Fibroblast of skin of right biceps (primary cell): ENCODE measurements at places on chromosomes 7 and 10.

GRCh38 chr10:118045837-118046394, 825 bp downstream of the RAB11FIP2 start:
- DNase-seq = peak; percentile 43

DNA sequence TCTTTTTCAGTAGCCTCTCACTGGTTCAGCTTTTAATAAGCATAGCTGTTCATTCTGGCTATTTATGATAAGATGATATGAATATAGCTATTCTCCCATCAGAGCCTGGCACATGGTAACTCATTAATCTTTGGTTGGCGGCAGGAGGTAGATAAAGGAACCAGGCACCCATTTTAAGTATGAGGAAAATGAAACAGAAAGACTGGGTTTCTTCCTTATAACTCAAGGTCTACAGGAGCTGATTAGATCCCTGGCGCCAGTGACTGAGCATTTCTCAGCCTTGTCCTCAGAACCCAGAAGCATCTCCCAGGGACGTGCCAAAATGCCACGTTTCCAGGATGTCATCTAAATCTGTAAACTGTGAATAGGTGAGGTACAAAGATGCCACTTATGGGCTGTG, 141.9 kb downstream of the TCF7L2 start:
- no peak for DNase-seq

DNA sequence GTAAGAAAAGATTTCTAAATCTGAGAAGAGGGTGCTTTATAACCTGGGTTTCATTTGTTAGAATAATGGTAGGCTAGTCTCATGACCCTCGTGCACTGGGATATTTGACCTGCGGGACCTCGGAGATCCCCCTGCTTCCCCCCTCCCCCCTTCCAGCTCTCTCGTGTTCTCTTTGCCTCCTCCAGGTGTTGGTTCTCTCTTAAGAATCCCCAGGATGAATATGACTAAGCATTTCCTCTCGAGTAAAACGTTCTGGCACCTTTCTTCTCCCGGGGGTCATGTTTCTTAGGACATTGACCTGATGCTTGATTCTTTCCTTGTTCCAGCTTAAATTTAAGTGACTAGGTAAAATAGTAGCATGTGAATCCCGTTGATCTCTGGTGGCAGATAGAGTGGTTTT, 71.2 kb downstream of the SHH start:
- DNase-seq = no peak

GRCh38 chr10:34078745-34079470, 736.2 kb downstream of the PARD3 start:
- DNase-seq = peak; percentile 29

GRCh38 chr10:121317374-121317773, 280.9 kb downstream of the FGFR2 start:
- no peak for DNase-seq

DNA sequence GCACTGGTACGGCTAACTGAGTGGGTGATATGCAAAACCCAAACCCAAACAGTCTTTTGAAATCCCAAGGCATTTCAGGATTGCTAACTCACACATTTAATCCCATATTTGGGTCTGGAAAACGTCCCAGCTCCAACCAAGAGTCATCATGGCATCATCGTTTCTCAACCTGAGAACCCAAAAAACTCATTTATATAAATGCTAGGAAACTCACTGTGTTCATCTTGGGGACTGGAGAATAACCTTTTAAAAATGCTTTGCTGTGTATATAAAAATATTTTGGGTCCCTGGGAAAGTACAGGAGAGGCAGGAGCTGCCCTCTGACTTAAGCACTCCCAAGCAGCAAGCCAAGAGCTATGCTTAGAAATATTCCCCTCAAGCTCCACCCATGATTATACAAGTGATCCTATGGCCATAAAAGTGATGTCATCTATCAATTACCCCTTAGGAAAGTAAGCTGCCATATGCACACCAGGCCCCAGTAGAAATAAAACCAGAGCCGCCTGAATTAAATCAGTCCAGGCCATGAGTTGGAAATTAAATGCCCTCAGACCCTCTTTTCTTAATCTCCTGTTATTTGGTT, 352.1 kb downstream of the FRMD4A start:
- peak; percentile 98 for DNase-seq

DNA sequence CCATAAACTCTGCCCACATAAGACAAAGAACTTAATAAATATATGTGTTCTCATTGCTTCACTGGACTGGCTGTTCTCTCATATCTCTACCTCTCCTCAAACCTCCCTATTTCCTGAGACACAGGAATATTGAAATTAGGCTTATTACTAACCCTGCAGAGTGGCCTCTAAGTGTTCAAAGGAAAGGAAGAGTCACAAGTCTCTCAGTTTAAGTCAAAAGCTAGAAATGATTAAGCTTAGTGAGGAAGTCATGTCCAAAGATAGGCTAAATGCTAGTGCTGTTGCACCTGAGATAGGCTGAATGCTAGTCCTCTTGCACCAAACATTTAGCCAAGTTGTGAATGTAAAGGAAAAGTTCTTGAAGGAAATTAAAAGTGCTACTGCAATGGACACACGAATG, 41.1 kb downstream of the GNAI1 start:
- DNase-seq = no peak

DNA sequence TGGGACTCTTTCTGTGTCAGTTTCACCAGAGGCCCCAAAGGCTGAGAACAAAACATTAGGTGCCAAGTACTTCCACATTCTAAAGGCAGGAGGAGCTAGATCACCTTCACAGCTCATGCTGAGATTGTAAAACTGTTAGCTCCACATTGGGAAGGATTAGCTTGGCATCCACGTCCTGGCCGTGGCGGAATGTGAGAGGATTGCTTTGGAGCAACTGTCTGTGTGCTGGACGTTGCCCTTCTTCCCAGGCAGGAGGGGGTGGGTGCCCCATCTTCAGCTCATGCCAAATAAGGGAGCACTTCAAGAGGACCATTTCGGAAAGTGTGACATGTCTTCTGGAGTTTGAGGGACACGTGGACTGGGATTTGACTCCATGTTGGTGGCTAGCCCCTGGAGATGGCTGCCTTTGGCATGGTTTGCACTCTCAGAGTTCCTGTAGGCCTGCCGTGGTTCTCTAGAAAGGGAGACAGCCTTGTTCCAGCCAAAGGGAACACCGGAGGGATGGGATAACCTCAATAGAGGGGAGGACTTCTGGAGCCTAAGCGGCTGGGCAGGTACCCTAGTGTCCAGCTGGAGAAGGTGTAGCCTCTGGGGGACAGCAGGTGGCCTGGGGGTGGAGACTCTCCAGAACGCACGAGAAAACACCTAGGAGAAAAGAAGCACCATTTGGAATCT, 19.9 kb upstream of the FMC1 start:
- peak; percentile 20 for DNase-seq

GRCh38 chr10:120539076-120539475, 82.0 kb downstream of the PLPP4 start:
- DNase-seq = no peak

- DNase-seq = no peak
Observed at GRCh38 chr10:70060389-70060788, 7.7 kb downstream of the MACROH2A2 start.

DNA sequence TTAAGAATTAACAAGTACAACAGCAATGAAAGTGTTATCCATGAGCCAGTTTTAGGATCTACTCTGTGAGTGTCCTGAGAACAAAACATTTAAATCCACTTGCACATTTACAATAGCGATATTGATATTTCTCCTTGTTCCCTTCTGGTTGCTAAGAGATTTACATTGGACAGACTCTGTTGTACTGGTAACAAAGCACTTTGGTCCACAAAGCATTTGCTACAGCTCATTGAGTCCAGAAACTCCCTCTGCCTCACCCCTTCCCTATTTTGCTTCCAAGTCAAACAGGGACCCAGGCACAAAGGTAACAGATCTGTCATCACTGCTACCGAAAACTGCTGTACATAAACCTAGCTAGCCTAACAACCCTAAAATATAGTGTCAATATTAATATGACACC, 2.1 kb downstream of the ANK3 start:
- DNase-seq = no peak

DNA sequence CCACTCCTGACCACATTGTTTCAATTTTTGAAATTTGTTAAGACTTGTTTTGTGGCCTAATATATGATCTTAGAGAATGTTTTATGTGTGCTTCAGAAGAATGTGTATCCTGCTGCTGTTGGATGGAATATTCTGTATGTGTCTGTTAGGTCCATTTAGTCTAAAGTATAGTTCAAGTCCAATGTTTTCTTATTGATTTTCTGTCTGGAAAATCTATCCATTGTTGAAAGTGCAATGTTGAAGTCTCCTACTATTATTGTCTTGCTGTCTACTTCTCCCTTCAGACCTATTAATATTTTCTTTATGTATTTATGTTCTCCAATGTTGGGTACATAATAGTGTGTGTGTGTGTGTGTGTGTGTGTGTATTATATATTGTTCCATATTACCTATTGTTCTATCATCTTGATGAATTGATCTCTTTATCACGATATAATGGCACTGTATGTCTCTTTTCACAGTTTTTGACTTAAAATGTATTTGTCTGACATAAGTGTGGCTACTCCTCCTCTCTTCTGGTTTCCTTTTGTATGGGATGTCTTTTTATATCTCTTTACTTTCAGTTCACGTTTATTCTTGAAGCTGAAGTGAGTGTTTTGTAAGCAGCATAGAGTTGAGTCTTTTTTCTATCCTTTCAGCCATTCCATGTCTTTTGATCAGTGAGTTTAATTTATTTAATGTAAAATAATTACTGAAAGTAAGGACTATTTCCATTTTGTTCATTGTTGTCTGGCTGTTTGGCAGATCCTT, 61.3 kb downstream of the AKR1D1 start:
- no peak for DNase-seq

GRCh38 chr7:14936554-14936953, 34.0 kb upstream of the DGKB start:
- DNase-seq = peak; percentile 68

GRCh38 chr10:97081621-97082235, 104.0 kb downstream of the SLIT1 start:
- peak; percentile 52 for DNase-seq

DNA sequence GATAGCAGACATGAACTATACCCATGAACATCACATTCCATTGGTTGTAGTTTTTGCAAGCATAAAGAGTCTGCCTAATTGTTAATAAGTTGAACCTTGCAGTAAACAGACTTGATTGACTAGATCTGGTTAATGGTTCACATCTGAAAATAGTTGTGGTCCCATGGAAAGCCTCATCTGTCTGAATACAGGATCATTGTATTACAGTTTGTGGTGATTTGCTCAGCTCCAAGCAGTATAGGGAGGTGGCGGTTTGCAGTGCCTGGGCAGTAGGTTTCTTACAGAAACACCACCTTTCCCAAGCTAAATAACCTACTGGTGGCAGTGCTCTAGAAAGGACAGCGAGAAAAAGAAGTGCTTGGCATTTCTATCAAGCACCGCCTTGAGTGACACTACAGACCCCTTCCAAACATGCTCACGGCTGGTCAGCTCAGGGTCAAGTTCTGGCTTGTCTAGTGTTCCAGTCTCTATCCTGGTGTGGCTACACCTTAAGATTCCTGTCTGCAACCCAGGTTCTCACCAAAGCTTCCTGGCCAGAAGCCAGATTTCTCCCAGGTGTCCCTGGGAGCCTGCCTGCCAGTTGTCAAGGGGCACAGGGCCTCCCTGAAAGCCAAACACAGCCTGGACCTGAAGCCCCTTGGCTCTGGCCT, 119.9 kb downstream of the FANK1 start:
- DNase-seq = no peak

- peak; percentile 60 for DNase-seq
Observed at GRCh38 chr10:36676321-36676720, 449.1 kb upstream of the ANKRD30A start.

GRCh38 chr10:122102146-122102868, 113.3 kb downstream of the TACC2 start:
- no peak for DNase-seq

GRCh38 chr7:41134300-41135255, 568.3 kb downstream of the INHBA start:
- peak; percentile 77 for DNase-seq

- DNase-seq = peak; percentile 22
Observed at GRCh38 chr10:112713411-112713810, 236.6 kb upstream of the TCF7L2 start.

GRCh38 chr7:28739826-28740225, 218.3 kb downstream of the TRIL start:
- no peak for DNase-seq

GRCh38 chr10:69804775-69805174, 3.1 kb downstream of the COL13A1 start:
- no peak for DNase-seq

- DNase-seq = no peak
Observed at GRCh38 chr7:113487925-113488731, 369.8 kb upstream of the SMIM30 start.

- no peak for DNase-seq
Observed at GRCh38 chr7:120293027-120293426, 20.1 kb downstream of the KCND2 start.

GRCh38 chr10:88409824-88410223, 173.3 kb downstream of the RNLS start:
- no peak for DNase-seq

DNA sequence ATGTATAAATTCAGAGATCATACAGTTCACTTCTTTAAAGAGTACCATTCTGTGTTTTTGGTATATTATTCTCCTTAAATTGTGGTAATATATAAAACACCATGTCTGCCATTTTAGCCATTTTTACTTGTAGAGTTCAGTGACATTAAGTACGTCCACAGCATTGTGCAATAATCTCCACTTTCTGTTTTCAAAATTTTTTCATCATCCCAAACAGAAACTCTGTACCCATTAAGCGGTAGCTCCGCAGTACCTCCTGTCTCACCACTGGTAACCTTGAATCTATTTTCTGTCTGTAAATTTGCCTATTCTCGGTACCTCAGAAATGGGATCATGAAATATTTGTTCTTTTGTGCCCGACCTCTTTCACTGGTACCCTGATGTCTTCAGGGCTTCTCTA, 60.3 kb downstream of the CAMK1D start:
- no peak for DNase-seq

DNA sequence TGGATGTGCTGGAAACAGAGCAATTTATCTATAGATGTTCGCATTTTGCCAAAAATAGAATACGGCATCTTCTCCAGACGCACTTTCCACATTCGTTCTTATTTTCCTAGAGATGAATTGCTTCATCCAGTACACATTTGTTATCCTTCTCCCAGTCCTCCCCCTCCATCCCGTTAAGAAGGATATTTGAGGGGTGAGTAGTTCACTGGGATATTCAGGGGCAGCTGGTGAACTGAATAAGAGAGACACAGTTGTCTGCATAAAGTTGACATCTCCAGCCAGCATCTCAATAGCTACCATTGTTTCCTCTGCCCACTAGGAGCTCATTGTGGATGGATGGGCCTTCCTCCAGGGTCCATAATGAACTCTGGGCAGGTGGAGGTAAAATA, 456.8 kb upstream of the NRP1 start:
- DNase-seq = peak; percentile 41
